ENCODE measurements at places on chromosomes 6 and 20.

- no peak for DNase-seq
Measured at GRCh38 chr6:17038316-17038715, 63.5 kb upstream of the STMND1 start.

GRCh38 chr6:167103041-167103891, 19.6 kb upstream of the CCR6 start:
- DNase-seq, result no peak

- no peak for DNase-seq
Measured at GRCh38 chr6:40977085-40977484, 61.9 kb downstream of the UNC5CL start.

- DNase-seq, result no peak
Measured at GRCh38 chr20:6012179-6012578, 41.7 kb downstream of the LRRN4 start.

- no peak for DNase-seq
Measured at GRCh38 chr6:123039431-123039830, 43.4 kb downstream of the CLVS2 start.

DNA sequence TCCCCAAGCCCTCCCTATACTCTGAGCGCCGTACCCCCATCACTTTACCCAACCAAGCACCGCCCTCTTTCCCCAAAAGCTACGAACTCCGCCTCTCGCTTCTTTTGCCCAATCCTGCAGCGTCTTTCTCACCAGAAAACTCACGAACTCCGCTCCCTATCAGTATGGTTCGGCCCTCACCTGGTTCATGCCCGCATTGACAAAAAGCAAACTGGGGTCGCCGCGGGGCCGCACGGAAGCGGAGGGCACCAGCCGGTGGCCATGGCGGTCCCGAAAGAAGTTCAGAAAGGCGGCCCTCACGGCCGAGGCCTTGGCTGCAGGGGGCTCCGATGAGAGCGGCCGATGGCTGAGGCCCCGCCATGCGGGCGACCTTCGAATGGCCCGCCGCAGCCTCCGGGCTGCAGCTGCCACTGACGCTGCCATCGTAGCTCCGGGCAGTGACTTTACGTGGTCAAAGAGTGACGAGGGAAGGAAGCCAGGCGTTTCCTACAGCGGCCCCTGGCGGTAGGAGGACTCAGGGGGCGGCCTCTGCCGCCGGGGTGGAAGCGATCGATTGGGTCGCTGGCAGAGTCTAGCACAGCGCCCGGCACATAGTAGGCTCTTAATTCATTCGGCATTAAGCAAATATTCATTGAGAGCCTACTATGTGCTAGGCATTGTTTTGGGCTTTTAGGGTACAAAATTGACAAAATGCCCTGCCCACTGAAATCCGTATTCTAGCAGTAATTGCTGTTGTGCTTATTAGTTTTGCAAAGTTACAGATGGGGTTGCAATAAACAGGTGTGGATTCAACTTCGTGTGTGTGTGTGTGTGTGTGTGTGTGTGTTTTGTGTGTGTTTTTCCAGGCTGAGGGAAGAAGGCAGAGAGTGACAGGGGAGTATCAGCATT, at the start of gene AARS2:
TSS of gene AARS2 (minus strand) at position 447 of the 888 bp plus-strand sequence. CDS start at position 423, 24 bp downstream.
- peak; percentile 86 for DNase-seq

DNA sequence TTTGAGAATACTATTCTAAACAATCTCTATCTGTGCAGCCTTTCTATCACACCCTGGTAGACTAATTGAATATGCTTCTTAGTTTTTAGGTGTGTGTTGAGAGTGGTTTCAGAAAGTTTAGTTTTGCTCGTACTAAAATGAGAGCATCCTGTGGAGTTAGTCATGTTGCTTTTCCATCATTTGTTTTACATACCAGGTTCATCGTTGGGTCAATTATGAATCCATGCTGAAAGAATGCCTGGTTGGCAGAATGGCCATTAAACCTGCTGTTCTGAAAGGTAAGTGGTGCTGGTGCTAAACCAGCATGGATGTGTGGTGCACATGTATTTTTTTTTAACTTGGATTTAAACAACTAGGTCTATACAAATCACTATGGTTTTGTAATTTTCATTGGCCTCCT, 49.3 kb downstream of the CYB5R4 start:
- peak; percentile 51 for DNase-seq

GRCh38 chr6:131755597-131755996, 44.8 kb upstream of the CTAGE9 start:
- peak; percentile 92 for DNase-seq

DNA sequence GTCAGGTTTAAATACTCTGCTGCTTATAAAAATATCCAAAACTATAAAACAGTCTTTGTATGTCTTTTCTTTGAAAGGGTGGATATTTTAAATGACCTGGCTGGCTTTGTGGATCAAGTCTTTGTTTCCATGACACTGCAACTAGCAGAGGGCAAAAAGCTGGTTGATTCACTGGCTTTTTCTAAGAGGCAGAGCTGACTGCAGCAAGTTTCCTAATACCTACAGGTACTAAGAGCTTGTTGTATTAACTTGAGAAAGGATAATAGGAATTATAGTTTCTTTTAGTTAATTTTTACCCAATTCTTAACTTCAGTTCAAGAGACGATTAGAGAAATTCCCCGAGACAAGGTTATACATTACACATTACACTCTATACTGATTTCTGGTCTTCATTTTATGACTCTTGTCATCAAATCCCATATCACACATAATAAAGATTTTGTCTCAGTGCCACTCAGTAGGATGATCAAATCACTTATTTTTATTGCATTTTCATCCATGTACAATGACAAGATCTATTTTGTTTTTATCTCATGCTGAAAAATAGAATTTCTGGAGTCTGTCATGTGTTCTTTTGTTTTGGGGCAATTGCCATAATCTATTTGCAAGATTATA, 120.1 kb upstream of the RIMS1 start:
- no peak for DNase-seq

GRCh38 chr6:7060769-7061516, 46.8 kb upstream of the RREB1 start:
- DNase-seq, result no peak

DNA sequence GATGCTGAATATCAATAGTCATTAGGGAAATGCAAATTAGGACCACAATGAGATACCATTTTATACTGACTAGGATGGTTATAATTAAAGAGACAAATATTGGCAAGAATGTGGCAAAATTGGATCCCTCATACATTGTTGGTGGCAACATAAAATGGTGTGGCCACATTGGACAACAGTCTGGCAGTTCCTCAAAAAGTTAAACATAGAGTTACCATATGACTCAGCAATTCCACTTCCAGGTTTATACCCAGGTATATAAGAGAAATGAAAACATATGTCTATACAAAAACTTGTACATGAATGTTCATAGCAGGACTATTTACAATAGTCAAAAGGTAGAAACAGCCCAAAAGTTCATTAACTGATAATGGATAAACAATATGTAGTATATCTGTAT, 2.0 kb upstream of the CRIP3 start:
- DNase-seq, result no peak

DNA sequence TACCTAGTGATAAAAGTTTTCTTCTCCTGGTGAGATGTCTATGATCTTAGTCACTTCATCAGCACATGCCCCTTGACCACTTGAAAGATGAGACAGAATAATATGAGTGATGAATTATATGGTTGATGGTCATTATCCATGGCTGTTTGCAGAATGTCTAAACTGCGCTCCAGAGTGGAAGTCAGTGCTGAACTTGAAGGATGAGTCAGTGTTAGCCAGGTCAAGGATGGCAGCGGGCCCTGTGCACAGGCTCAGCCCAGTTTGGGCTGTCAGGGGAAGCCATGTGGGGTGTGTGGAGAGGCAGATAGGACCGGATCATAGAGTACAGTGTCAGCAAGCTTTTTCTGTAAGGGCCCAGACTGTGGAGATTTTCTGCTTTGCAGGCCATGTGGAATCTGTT, 67.2 kb upstream of the KIF25 start:
- peak; percentile 74 for DNase-seq

GRCh38 chr6:122704066-122704465, 75.5 kb upstream of the FABP7 start:
- DNase-seq, result no peak

- DNase-seq, result peak; percentile 35
Measured at GRCh38 chr6:112562301-112563231, 215.4 kb downstream of the RFPL4B start.

DNA sequence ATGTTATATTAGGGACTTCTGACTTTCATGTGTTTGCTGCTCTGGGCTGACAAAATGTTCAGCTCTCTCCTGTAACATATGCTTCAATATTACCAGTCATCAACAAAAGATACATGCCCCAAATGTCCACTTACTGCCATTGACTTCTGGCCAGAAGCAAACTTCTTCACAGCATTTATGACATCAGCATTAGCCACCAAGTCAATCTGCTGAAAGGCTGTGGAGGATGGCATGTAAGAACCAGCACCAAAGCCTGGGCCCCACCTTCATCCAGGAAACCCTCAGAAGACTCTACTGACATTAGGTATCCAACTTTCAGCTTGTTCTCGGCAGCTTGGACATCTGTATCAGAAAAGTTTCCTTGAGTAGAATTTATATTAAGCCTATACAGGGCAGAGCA, 595.5 kb downstream of the COL12A1 start:
- no peak for DNase-seq

DNA sequence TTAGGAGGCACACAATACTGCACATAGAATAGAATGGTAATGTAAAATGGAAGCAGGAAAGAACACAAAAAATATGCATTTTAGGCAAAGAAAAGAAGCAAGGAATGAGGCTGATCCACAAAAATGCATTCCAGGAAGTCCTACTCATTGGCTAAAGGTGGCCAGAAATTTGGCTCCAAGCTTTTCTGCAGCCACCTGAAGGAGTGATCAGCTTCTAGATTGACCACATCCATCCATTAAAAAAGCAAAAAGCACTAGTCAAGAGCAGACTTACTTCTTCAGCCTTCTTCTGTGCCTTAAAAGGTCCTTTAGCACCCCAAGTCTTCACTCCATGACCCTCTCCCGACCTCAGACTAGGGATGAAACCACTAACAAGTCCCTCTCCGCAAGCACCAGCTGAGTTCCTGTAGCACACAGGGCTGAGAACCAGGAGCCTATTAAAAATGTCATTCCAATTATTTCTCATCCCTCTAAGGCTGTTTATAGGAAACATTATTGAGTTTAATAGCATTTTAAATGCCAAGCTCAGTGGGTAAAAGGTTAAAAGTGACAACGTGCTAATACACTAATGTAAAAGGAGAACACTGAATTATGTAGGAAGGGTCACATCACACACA, 36.5 kb downstream of the TRAM2 start:
- DNase-seq, result no peak

- DNase-seq, result no peak
Measured at GRCh38 chr6:31758281-31758680, 4.2 kb upstream of the SAPCD1 start.

DNA sequence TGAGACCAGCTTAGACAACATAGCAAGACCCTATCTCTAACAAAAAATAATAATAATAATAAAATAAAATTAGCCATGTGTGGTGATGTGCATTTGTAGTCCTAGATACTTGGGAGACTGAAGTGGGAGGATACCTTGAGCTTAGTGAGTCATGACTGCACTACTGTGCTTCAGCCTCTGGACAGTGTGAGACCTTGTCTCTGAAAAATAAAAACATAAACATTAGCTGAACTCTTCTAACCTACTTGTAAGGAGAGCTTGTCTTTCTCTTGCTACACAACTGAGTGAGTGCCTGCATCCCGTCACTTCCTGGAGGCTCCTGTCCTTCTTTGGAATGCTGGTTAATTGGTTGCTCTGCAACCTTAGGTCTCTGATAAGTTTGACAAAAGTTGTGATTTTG, 5.1 kb upstream of the DBNDD2 start:
- peak; percentile 23 for DNase-seq

DNA sequence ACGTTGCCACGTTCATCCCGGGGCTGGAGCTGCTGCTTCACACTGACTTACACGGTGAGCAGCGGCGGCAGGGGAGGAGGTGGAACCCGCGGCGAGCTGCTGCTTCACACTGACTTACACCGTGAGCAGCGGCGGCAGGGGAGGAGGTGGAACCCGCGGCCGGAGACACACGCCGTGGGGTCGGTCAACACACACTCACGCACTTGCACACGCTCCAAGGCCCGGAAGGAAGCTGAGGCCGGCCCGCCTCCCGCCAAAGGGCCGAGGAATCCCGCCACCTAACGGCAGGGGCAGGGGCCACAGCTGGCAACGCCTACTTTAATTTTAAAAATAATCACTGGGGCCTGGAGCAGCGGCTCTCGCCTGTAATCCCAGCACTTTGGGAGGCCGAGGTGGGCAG, 94.4 kb upstream of the FOXC1 start:
- DNase-seq, result no peak

- no peak for DNase-seq
Measured at GRCh38 chr6:159110748-159111147, 58.5 kb upstream of the FNDC1 start.

- DNase-seq, result no peak
Measured at GRCh38 chr6:35310265-35310831, 12.7 kb downstream of the DEF6 start.

GRCh38 chr20:21106171-21107017, at the start of gene LINC00237:
TSS of gene LINC00237 (minus strand) at chr20:21106358.
- DNase-seq, result no peak

DNA sequence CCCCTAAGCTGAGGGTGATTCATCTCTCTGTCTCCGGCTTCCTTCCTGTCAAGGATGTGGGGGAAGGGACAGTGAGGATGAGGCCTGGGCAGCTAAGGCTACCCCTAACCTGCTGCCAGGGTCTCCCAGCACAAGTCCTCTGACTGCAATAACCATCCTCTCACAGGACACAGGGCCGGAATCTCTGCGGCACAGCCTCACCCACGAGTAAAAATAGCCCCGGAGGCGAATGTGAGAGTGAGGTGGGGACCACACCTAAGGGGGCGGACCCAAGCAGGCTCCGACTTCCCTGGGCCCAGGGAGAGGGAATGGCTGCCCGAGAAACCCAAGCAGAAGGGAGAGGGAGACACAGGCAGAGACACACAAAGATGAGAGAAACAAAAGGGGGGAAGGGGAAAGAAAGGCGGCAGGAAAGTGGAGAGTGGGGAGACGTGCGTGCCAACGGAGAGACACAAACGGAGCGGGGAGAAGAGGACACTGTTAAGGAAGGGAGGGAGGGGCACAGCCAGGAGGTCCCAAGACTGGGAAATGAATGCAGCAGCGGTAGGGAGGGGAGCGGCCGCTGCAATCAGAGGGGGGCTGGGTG, 1.4 kb downstream of the CLIC1 start:
- DNase-seq, result peak; percentile 48

GRCh38 chr6:32087574-32088486, 21.3 kb downstream of the TNXB start:
- DNase-seq, result peak; percentile 50

- no peak for DNase-seq
Measured at GRCh38 chr6:168179133-168179532, 100.1 kb upstream of the FRMD1 start.
